Stimulated activated CD4-positive, alpha-beta T cell treated with anti-CD3 and anti-CD28 coated beads, Interleukin-12 subunit alpha, Interleukin-12 subunit beta, amount 100 ng/mL, for 24 hours (primary cell): ENCODE measurements at places on chromosomes 4 and X.

GRCh38 chrX:135480076-135480475 is 40.4 kb upstream of the INTS6L start:
- DNase-seq: no peak

DNA sequence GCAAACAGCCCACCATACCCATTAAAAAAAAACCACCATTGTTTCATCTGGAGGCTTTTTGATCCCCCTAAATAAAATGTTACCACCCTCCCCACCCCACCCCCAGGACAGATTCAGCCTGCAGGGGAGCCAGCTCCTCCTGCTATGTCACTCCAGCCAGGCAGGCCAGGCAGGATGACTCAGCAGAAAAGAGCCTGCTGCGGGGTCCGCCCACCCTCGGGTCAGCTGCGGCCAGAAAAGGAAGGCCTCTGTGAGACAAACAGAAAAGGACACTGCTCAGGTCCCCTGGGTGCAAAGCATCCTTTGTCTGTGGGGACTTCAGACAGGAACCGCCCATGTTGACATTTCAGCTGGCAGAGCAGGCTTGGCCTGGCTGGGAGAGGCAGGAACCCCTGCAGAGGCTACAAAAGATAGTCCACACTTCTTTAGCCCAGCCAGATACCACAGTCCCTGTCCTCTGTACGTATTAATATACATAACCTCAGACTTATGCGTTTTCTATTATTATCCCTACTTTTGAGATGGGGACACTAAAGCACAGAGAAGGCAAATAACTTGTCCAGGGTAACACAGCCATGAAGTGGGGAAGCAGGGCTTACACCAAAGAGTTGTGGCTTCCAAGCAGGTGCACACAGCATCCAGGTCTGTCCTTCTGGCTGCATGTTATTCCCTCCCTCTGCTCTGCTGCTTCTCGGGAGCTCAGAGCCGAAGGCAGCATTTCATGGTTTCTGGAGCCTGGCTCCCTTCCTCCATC is 147.7 kb downstream of the CPEB2 start:
- no peak for DNase-seq

DNA sequence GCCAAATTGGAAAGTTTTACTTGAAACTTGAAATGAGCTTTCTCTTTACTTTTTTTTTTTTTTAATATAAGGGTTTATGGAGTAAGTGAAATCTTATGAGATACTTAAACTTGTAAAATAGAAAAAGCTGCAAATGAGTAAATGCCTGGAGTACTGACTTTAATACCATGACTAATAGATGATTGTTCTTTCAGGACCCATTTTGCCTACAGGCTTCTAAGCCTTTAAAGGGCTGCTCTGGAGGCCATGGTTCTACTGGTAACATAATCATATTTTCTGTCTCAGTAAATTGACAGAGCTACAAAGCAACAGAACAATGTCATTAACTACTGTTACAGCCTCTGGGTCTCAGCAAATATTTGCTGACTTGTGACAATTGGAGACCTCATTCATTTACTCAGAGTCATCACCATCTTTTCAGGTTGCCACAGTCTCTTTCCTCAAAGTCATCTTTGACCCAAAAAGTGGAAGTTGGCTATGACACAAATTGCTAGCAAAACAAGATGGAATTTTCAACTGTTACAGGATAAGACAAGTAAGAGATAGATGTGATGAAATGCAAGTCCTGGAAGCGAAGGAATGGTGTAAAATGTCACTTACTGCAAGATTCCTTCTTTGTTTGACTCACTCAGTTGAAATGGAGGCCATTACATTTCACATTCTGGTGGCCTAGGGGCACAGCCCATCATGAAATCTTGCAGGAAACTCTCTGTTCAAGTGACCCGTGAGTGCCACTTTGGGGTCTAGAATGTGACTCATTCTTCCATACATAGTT is 132.7 kb downstream of the BTC start:
- no peak for DNase-seq

DNA sequence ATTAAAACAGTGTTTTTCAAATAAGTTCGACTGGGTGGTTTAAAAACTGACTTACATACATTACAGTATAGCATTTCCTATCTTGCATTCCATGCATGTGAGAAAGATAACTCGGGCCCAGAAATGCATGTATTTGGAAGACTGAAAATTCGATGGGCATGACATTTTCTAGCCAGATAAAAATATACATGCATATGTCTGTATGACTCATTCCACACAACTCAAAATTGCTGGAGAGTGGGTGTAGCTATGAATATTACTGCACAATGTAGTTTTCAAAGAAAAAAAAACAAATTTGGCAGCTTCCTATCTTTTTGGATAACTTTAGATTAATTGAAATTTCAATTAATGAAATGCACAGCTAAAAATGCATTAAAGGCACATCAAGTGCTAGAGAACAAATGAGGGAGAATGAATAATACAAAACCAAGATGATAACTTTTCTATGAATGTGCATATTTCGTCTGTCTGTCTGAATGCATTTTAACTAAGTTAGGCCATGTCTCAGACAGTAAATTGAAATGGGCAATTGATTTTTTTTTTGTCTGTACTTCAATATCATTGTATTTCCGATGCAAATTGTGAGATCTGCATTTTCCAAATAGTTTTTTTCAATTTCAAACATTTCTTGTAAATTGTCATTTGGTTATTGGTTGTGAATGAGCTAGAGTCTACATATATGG is 54.5 kb upstream of the GABRA2 start:
- DNase-seq: no peak

DNA sequence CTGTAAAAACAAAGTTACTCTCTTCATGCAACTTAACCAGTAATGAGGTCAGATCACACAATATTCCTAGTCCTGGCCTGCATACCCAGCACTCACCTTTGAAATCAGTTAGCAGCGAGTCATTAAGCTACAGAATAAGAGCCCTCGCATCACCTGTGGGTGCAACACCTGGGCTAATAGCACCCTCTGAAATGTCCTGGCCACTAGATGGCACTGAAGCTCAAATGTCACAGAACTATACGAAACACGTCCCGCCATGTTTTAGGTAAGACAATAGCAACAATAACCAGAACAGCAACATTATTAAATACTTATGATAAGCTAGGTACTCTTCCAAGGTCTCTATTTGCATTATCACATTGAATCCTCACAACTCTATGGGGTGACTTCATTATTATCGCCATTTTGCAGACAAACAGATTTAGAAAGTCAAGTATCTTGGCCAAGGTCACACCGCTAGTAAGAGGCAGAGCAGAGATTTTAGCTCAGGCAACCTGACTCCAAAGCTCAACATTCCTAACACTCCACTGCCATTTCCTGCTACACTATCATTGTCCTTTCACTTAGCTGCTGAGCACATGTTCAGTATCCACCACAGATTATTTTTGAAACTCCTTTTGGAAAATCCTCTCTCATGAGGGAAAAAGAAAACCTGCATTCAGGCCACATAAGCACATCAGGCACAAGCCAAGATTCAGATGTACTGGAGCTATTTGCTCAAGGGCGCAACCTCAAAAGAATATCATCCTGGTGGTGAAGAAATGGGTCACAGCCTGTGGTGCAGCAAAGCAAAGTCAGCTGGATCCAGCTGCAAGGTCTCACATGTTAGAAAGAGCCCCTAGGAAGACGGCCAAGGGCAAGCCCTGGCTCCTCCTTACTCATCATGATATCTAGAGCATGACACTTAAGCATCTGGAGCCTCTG is 59.5 kb upstream of the KDR start:
- no peak for DNase-seq

DNA sequence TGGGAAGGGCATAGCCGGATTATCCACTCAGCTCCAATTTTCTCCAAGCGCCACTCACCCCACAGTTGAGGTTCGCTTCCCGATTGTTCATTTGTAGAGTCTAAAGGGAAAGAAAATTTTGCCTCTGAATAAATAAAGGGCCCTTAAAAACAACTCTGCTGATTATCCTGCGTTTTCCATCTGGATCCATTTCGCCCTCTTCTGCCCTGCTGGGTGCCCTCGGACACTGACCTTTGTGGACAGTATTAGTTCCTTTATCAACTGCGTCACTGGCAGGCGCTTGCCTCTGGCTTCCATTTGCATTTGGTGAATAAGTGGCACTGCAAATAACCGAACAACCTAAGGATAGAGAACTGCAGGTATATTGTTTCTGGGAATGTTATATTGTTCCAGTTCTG is 10.1 kb downstream of the GSX2 start:
- no peak for DNase-seq

DNA sequence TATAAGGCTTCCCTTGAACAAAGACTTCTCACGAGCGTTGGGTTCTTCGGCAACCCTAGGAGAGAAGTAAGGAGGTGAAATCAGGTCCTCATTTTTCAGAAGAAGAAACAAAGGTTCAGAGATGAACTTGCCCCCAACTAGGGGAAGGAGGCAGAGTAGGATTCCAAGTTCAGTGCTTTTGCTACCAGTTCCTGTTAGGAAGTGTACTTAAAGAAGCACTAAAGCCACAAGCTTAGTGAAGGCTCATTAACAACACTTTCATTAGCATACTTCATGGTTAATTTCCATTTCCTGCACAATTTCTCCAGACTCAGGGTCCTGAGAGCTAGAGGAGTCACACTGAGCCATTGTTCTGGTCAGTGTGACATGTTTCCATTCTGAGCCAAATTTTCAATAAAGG is 52.1 kb downstream of the VSIG4 start:
- DNase-seq: no peak

DNA sequence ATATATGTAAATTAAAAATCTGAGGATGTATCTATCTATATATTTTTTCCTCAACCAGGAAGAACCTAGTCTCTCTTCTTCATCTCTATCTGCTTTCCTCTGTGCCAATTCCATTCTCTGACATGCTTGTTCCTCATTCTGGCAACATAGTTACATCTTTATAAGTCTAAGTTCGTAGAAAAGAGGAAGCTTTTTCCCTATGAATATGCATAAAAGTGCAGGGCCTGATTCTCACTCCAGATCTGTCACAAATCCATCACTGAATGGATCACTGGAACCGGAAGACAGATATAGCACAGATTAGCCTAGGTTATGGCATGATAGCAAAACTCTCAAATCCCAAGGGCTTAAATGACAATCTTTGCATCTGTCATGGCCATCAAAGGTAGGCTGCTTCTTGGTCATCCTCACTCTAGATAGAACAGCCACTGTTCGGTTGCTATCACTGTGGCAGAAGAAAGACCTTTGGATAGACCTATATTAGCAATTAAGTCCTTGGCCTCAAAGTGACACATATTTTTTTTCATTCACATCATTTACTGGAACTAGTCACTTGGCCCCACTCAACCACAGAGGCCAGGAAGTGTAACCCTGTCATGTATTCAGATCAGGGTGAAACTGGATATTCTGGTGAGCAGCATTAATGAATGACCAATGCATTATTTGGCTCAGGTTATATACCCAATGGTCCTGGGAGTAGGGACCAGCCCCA is 22.2 kb downstream of the DTHD1 start:
- DNase-seq: no peak

DNA sequence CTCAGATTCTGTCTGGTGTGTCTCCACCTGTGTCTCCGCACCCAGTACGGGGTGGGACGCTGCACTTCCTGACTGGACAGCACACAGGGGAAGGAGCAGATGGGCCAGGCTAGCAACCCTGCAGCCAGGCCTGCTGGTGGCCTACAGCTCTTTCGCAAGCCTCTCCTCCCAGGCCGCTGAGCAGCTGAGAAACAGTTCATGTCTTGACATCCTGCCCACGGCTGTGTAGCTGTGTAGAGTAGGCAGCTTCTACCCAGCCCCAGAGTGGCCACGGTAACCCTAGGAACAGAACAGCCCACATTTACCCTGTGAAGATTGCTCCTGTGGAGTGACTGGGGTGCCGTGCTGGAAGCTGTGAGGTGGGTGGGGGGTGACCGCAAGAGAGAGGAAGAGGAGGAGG is 38.9 kb downstream of the CCNQ start:
- no peak for DNase-seq

GRCh38 chr4:128225148-128225547 is 62.5 kb downstream of the PGRMC2 start:
- no peak for DNase-seq

GRCh38 chrX:135436966-135437866 is 15.5 kb downstream of the SMIM10L2A start:
- no peak for DNase-seq

GRCh38 chr4:45119376-45119775 is 393.0 kb upstream of the GNPDA2 start:
- DNase-seq: no peak

DNA sequence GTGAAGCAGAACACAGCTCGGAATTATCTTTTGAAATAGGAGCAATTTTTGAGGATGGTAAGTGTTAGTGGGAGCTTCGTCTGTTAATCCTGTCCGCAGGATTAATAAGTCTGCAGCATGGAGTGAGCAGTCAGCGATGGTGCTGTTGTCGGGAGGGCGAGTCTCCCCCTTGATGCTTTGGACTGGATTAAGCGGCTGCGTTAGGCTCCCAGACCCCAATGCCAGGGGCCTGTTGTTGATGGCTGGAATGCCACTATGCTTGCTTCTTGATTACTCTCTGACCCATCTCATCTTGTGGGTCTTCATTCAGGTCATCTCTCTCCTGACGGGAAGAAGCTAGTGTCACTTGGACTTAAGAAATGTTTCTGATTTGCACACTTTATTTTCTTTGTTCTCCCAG is 332.6 kb downstream of the ARHGAP10 start:
- no peak for DNase-seq

DNA sequence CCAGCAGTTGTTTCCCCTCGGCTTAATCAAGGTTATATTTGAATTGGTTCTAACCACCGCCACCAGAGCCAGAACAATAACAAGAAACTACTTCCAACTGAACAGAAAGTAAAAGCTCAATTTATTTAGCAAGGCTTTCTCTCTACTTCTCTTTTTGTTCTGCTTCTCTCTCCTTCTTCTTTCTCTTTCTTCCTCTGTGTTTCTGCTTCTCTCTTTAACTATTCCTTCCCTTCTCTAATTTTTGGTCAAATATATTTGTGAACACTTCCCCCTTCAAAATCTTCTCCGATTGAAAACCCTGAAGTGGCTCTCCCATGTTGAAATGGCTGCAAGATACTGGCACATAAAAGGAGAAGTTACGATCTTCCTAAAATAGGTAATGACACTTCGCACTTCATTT is 1195.9 kb upstream of the PRKX start:
- DNase-seq: no peak

GRCh38 chr4:112418092-112418491 is 97.9 kb downstream of the NEUROG2 start:
- DNase-seq: no peak

DNA sequence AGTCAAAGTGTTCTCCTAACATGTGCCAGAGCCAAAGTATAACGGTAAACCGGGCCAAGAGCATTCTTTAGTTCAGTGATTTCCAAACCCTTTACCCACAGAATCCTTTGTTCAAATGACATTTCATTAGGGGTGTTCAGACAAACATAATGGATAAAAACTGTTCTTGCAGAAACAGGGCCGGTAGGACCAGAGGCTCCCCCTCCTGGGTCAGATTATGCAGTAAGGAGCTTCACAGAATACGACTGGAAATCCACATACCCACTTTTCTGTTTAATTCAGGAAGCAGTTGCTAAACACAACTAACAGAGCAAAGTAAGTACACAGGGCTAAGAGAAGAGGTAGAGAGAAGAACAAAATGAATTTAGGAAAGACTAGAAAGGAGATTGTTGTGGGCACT is 46.6 kb upstream of the TMEM184C start:
- DNase-seq: no peak

DNA sequence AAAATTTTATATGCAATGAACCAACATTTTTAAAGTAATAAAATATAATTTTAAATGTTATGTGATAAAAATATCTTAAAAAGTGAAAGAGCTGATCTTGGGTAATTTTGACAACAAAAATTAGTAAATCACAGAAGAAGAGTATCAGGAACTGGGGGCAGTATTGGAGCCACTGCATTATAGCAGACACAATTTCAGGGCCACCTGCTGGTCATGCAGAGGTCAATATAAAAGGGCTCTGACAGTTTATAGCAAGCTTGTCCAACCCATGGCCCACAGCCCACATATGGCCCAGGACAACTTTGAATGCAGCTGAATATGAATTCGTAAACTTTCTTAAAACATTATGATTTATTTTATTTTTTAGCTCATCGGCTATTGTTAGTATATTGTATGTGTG is 13.0 kb upstream of the LEF1 start:
- DNase-seq: no peak
